ENCODE measurements at places on chromosomes 6 and 20.
A peak's percentile ranks its signal among the peaks of the same experiment; 100 is the strongest.

DNA sequence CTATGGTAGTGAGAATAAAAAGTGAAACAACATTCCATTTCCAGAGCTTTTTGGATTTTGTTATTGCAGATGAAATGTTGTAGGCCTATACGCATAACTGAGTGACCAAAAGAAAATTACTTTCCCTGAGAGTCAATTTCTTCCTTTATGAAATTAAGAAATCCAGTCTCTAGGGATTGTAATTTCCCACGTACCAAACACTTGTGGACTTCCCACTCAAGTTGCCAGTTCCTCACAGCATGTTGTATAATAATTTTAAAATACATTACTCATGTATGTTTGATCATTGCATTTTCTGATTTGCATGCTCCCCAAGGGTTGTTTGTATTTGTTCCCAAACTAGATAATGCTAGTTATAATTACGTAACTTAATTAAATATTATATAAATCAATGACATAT lies 12.0 kb upstream of the PRDM1 start:
- DNase-seq, result no peak

- DNase-seq, result no peak
These were observed 28.7 kb downstream of the SGK1 start for GRCh38 chr6:134289204-134289575.

DNA sequence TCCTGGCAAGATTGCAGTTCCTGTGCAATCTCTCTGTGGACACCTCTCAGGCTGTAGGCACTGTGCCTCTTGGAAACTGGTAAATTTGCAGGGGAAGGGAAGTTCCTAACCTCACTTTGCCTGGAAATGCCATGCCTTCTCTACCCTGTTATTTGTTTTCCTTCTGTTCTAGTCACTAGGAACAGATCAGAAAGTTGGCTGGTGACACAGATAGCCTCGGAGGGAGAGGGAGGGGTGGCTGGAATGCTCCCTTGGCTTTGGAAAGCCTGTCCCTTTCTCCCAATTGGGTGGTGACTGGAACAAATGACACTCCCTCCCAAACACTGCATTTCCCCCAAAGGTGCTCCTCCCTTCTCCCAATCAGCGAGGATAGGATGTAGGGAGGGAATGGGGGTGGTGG lies 131.5 kb upstream of the F13A1 start:
- DNase-seq, result no peak

GRCh38 chr6:5866547-5867051 lies 140.1 kb downstream of the NRN1 start:
- peak; percentile 53 for DNase-seq

DNA sequence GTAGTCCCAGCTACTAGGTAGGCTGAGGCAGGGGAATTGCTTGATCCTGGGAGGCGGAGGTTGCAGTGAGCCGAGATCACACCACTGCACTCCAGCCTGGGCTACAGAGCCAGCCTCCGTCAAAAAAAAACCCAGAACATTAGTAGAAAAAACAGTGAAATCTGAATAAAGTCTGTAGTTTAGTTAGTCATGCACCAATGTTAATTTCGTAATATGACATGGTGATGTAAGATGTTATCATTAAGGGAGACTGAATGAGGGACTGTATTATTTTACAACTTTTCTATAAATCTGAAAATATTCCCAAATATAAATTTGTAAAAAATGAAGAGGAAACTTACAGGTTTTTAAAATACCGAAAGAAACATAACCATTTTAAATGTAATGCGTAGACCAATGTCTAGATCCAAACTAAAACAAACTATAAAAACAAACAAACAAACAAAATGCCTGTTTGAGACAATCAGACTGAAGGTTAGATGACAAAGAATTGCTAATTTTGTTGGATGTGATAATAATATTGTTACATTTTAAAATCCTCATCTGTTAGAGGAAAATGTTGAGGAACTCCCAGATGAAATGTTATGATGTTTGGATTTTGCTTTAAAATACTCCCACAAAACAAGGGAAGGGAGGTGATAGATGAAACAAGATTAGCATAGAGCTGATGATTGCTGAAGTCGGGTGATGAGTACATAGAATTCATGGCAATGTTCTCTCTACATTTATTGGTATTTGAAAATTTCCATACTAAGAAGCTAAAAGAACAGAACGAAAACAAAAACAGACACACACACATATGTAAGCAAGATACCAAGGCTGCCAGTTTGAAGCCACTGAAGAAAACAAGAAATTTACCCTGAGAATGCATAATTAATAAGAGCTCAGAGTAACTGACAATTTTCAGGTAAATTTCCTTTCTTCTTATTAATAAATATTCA lies 1.8 kb downstream of the GSTA4 start:
- peak; percentile 16 for DNase-seq

DNA sequence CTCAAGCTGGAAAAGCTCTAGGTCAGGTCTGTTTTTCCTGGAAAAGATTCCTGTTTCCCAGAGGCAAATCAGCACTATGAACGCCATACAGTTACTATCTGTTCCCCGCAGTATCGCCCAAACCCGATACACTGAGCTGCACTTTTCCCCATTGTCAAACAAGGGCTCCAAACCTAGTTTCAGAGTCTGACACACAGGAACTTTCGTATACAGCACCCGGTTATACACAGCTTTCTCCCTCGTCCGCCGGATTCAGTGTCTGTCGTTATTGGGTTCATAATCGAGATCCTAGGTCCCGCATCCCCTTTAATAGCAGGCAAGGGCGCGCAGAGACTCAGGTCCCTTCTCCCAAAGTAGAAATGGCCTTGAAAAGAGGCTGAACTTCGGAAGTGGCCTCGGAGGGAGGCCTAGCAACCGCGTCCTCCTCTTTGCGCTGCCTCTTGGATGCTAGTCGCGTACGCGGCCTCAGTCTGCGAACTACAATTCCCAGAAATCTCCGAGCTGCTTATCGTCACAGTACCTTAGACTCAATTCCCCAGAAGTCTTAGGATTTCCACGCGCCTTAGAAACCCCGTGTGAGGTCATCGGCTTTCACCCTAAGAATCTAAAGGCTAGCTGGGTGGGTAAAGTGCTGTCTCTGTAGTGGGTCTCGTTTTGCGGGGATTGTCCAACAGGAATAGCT lies 34.2 kb downstream of the ZNF391 start:
- DNase-seq, result no peak

- no peak for DNase-seq
These were observed 124.4 kb upstream of the AFDN start for GRCh38 chr6:167702241-167702827.

DNA sequence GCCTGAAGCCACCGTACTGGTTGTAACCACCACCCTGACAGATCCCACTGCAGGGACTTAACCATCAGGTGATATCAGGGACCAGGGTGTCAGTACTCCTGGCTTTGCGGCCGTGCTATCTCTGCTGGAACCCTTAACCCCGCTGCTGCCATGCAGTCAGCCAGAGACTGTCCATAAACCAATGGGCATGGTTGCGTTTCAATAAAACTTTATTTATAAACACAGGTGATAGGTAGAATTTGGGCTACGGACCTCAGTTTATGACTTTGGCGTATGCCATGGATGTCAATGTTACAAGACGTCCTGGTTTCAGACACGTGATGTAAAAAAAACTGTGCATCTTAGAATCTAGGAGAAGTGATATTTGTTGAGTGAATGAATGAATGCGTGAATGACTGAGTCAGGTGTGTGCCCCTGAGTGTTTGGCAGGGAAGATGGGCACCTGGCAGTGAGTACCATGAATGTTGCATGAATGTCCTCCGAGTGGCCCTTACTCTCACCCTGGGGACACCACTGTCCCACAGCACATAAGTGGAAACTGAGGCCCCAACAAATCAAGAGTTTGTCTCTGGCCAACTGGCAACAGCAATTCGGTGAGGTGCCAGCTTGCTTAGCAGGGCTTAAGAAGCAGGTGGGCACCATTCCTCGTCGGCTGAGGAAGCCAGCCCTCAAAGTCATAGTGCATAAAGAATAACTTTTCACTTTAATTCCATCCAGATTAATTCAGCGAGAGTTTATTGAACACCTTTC lies 64.0 kb upstream of the APCDD1L start:
- DNase-seq, result no peak

DNA sequence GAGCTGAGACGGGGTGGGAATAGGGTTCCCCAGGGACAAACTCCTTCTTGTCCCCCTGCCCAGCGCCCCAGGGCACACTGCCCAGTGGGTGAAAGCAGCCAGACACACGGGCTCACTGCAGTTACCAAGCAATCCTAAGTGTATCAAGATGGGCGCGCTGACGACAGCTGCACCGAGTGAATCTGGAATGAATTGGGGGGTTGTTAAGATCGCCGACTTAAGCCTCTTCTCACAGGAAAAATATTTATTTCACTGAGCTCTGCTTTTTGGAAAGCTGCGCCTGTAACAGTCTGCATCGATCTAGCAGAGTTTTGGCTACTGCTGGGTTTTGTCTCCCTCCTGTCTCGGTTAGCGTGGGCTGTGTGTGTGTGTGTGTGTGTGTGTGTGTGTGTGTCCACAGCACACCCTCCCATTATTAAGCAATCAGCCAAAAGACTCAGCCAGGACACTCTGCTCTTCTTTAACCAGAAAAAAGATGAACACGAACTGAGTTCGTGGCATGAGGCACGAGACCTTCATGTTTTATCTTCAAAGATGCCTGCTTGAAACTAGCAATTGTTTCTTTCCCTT lies 35.9 kb downstream of the RIPOR3 start:
- DNase-seq, result peak; percentile 60

DNA sequence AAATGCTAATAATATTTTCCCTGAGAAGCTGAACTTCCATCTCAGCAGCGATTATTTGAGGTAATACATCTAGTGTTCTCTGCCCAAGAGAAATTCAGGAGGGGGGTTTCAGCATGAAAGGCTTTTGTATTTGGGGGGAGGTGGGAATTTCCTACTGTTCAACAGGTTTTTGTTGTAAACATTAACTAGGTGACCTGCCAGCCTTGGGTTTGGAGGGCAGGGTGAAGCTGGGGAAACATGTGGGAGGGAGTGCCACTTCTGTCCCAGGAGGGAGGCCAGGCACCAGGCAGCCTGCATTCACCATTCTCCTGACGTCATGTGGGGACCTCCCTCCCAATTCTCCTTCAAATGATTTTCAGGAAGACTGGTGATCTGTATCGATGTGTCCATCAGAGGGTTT lies 37.7 kb upstream of the PKHD1 start:
- no peak for DNase-seq

- no peak for DNase-seq
These were observed 35.1 kb downstream of the TPD52L1 start for GRCh38 chr6:125188594-125189203.

- no peak for DNase-seq
These were observed 71.7 kb downstream of the ADGRG6 start for GRCh38 chr6:142373268-142374090.

GRCh38 chr6:28747631-28748157 lies 176.1 kb downstream of the TRIM27 start:
- DNase-seq, result peak; percentile 7

- no peak for DNase-seq
These were observed 83.0 kb upstream of the RALY start for GRCh38 chr20:33910529-33911327.

- no peak for DNase-seq
These were observed at the start of gene SYNE1 for GRCh38 chr6:152637296-152638047. SYNE1 (minus strand) TSS chr6:152637362; CDS start chr6:152628331, 9,031 bp downstream.

DNA sequence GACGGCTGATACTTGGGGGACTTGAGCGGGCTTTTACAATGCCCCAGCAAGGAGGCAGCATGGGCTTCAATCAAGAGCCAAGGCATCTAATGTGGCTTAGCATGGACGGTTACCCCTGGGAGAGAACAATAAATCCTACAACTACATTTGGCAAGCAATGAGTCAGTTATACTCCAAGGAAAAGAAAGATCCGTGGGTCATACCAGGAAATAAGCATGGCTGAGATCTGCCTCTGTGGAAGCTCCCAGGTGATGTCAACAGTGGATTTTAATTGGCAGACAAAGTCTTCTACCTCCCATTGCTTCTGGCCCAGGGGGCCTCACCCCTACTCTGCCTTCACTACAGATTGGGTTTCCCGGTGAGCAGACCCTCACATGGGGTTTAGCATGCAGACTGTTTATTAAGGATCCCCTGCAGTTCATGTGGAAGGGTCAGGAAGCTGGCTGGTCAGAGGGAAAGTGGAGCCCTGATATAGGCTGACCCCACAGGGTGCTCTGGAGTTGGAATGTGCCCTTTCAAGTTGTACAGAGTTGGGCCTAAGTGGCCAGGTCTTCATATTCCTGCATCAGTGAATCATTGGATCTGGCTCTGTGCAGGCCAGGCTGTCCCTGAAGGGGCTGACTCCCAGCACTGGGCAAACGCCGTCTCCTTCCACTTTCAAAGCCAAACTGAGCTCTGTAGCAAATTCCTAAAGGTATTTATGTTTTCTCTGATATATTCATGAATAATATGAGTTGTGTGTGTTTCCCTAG lies 91.3 kb upstream of the GGTLC1 start:
- no peak for DNase-seq

DNA sequence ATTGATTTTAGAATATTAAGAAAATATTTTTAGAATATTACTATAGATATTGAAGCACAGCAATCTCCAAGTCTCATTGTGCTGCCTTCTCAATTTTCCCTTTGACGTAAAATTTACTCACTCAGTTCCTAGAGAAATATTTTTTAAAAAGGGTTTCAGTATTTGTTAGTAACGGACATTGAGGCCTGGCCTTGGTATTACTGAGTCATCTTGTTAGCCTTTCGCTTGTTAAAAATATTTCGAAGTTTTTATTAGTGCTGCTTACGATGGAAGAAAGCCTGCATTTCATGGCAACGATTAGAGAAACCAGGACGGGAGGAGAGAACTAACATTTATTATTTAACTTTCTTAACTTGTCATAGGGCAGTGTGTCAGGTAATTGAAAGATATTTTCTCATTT lies 82.2 kb downstream of the TIAM2 start:
- no peak for DNase-seq

DNA sequence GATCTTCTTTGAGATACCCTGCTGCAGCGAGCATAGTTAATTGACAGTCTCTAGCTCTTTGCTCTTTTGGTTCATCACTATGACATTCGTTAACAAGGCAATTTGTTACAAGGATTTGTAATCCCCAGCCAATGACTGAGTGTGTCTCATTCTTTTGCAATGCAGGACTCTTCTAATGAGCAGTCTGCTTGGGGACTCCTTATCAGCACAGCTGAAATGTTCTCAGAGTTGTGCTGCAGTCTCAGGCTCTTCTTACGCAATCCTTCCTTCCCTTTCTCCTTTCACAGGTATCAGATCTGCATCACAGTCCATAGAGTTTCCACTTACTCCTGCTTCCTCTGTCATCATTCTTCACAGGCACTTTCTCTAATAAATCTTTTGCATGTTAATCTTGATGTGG lies 161.2 kb upstream of the OGFRL1 start:
- no peak for DNase-seq
